ENCODE measurements at places on chromosomes 6 and 20.
A peak's percentile ranks its signal among the peaks of the same experiment; 100 is the strongest.

- DNase-seq, result no peak
These were observed 4.7 kb downstream of the SAPCD1 start for GRCh38 chr6:31767096-31767645.

DNA sequence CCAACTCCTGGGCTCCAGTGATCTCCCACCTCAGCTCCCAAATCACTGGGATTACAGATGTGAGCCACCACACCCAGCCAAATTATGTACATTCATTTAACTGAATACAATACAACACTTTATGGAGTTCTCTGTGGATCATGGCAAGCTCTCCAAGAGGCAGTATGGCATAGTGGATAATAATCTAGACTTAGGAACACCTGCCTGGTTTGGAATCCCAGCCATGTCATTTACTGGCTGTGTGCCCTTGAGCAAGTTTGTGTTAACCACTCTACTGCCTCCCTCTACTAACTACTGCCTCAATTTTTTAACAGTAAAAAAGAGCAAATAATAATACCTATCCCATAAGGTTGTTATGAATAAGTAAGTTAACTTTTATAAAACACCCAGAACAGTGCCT lies 1.9 kb upstream of the ETV7 start:
- DNase-seq, result no peak

DNA sequence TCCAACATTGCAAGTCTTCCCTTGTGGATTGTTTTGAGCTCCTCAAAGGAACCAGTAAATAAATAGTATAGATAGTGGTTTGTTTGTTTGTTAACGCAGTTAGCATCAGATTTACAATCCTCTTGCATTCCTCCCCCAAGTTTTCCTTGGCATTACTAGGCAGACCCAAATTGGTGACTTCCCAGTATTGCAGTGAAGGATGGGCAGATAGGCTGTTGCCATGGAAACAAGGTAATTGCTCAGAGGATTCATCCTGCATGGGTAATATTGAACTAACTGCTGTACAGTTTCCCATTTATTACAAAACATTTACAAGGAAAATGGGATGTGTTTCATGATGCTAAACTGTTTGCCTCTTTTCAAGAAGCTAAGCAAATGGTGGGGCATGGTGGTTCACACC lies 477.2 kb downstream of the EPM2A start:
- DNase-seq, result no peak

DNA sequence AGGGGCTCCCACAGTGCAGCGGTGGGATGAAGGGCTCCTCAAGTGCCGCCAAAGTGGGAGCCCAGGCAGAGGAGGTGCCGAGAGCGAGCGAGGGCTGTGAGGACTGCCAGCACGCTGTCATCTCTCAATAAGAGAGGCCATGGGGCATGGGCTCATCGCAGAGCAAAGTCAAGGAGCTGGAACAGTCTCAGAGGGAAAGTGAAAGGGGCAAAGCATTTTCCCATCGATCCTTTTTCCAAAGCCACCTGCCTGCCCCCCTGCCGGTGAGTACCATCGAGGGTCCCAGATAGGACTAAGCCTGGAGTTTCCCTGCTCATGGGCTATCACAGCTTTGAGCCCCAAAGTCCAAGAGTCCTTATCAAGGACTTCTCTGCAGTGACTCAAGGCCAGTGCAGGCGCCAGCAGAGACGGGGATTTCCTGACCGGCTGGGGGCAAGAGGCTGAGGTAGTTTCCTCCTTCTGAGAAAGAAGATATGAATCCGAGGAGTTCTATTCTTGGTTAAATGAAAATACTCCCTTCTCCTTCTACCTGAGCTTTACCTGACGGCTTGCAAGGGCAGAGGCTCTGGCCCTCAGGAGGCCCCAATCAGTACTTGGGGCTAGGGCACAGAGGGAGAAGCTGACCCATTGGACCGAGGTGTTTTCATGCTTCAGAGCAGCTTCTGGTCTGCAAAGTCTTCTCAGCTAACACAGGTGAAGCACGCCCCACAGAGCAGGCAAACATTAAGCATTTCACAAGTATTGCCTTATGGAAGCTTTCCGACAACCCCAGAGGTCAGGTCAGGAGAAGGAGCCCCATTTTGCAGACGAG lies 22.6 kb downstream of the ETV7 start:
- DNase-seq, result no peak

- DNase-seq, result no peak
These were observed 70.8 kb upstream of the SLC22A23 start for GRCh38 chr6:3527651-3527977.

DNA sequence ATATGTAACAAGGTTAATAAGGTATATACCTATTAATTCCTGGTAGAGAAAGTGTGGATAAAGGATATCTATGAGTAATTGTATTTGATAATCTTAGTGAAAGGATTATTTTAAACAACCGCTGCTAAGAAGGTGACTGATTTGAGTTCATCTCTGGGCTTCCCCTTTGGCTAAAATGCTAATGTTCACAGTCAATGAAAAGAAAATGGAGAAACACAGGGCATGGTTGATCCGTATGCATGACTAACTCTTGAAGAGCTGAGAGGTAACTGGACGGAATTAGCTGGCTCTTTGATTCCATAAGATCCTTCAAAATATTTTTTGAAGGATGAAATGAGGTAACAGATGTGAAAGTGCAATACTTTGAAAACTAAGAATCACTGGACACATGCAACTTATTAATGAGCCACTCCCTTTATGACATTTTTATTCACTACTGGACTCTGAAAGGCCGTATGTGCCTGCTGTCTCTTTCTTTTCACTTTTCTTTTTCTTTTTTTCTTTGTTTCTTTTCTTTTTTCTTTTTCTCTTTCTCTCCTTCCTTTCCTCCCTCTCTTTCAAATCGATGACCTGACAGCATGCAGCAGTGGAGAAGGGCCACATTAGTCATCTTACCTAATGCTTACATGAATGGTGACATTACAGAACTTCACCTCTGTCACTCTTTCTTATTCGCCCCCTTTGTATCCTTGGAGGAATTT lies 464.6 kb downstream of the CDKAL1 start:
- DNase-seq, result no peak

DNA sequence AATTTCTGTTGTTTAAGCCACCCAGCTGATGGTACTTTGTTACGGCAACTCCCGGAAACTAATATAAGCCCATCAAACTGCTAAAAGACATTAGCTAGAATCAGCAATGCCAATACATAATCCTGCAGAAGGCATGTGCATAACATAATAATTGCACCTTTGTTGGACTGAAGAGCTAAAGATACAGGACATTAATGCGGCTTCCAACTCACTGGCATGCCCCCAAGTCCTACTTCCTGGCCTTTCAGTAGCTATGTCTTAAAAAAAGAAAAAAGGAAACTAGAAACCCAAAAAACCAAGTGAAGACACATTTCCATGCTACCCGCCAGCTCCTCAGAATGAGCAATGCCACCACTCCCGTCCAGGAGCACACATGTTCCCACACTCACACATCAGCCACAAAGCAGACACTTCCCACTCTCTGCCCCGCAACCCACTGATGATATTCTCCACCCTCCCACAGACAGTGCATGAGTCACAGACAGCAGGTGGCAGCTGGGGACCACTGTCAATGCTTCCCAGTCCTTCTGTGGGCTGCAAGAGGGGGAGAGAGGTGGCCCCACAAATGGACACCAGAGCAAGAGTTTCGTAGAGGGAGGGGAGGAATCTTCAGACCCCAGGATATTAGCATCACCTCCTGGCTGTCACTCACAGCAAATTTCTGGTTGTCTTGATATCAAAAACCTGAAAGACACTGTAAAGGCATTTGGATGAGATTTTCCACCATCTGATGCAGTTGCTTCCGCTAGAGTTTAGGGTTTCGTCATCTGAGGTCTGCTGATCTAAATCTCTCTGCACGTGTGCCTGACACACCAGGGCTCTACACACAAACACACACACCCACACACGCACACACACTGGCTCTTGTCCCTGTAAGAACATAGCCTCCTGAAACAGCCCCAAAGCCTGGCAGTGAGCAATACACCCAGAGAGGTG lies 32.8 kb downstream of the GFOD1 start:
- peak; percentile 80 for DNase-seq

- DNase-seq, result no peak
These were observed 126.5 kb upstream of the QKI start for GRCh38 chr6:163288066-163288465.

- DNase-seq, result no peak
These were observed 20.9 kb upstream of the MBOAT1 start for GRCh38 chr6:20233007-20233730.

- DNase-seq, result no peak
These were observed 56.2 kb downstream of the KHDC1L start for GRCh38 chr6:73169111-73169510.

GRCh38 chr6:102407886-102408741 lies 1014.6 kb downstream of the GRIK2 start:
- no peak for DNase-seq

DNA sequence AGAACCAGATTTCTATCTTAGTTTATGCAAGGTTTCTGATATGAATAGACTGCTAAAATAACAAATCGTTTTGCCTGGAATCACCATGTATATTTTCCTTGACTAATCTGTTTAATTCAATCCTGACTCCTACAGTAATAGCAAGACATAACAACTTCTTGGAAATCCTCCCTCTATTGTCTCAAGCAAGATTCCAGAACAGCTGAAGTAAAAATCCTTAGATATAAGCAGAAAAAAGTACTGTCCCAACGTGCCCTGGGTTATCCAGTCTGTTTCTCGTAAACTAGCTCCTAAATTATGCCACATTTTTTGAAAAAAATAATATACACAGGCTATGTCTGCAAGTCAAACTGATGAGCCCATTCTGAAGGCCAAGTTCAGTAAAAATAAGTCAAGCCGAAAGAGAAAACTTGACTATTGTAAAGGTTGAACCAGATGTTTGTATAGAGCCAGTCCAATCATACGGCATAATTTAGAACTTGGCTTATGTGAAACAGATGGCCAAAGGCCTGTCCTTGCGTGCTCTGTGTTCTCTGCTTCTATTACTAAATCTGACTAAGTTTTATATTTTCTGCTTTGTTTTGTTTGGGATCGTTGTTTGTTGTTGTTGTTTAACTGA lies 341.6 kb upstream of the NRSN1 start:
- DNase-seq, result no peak

DNA sequence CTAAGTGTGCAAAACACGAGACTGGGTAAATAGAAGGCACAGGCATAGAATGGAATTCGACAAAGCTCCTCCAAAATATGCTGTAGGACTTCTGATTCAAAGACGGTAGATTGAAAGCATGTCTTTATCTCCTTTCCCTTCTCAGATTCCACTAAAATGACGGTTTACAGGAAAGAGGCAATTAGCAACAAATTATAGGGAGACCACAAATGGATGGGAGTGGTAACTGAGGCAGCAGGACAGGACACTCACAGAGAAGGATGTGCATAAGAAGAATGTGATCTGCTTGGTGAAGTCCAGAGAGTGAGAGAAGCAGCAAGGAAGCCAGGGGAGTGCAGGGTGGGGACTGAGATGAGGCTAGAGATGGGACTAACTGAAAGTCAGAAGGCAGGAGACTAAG lies 113.4 kb upstream of the MRPS10 start:
- no peak for DNase-seq

- DNase-seq, result no peak
These were observed 11.2 kb upstream of the GMNN start for GRCh38 chr6:24763578-24763977.

GRCh38 chr6:5610640-5611039 lies 349.3 kb downstream of the FARS2 start:
- no peak for DNase-seq

- no peak for DNase-seq
These were observed 10.8 kb upstream of the TBCC start for GRCh38 chr6:42756722-42757121.

GRCh38 chr6:91697010-91697695 lies 1110.3 kb upstream of the MAP3K7 start:
- no peak for DNase-seq

Measured in stimulated activated CD4-positive, alpha-beta T cell treated with anti-CD3 and anti-CD28 coated beads, TNF-alpha, amount 100 ng/mL, for 24 hours (primary cell).